ENCODE measurements at places on chromosomes 4 and X.

- no peak overlapping the region for H3K27ac ChIP-seq
- H3K27me3 ChIP-seq, result no peaks in the 10 kb centered on the region
- no peaks in the 10 kb centered on the region for H3K36me3 ChIP-seq
- no peak overlapping the region for H3K4me3 ChIP-seq
- no peak for DNase-seq
Observed at GRCh38 chr4:175745329-175745728, 66.7 kb downstream of the GPM6A start.

DNA sequence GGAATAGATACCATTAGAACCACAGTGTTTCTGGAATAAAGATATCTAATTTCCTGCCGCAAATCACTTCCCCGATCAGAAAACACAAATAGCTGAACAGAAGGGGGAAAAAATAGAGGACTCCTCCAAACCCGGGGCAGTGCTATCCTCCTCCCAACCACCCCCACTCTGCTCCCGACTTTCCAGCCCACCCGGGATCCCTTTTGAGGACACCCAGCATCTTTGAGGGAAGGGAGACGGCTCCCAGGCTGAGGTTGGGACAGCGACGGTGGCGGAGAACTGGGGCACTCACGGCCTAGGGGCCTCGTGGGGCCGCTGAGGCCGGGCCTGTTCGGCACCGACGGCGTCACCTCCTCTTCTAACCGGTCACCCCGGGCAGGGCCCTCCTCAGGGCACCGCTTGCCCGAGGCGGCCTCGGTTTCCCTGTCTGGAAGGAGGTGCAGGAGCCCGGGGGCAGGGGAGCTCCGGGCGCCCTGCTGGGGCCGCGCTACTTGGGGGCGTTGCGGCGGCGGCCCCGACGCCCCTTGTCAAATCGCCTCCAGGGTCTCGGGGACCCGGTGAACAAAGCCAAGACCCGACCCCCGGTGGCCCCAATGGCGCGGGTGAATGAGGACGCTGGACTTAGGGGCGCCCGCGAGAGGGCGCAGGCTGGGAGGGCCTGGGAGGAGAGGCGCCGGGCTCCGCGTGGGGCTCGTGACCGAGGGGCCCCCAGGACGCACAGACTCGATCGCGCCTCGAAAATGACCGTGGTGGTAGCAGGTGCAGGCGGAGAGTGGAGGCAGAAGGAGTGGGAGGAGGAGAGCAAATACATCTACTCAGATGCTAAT, 6.9 kb upstream of the ARX start:
- no peaks in the 10 kb centered on the region for H3K36me3 ChIP-seq
- peaks cover 68% of the 10 kb centered on the region for H3K27me3 ChIP-seq
- H3K4me1 ChIP-seq, result no peaks in the 10 kb centered on the region
- DNase-seq, result no peak

DNA sequence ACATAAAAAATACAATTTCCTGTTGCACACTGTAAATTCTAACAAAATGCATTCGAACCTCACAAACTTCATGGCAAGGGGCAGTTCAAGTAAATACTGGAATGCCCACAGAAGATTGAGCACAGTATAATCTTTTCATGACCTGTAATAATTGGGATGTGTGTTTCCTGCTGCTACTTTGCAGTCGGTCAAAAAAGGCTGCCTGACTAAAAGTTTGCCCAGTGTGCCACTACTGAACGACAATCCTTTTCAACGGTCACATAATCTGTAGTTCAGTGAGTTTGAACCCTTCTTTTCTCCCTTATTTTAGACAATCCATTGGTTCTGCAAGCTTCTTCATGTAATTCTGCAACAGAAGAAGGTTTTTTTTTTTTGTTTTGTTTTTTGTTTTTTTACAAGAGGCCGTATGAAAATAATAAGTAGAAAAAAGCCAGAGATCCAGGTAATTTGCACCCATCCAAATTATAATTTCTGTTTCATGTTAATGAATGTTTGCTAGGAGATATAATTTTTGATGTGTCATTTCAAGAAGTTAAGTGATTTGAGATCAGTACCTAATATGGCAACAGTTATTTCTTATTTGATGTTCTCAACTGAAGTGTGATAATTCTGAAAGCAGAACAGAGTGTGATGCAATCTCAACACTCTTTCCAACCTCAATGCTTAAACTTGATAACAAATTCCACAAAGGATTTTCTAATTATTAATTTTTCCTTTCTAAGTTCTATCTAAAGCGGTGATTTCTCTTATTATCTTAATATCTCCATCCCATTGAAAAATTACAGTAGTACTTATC, 237.6 kb downstream of the FSTL5 start:
- H3K4me3 ChIP-seq, result no peak overlapping the region
- H3K4me1 ChIP-seq, result no peaks in the 10 kb centered on the region
- H3K36me3 ChIP-seq, result no peaks in the 10 kb centered on the region
- H3K27me3 ChIP-seq, result no peaks in the 10 kb centered on the region

DNA sequence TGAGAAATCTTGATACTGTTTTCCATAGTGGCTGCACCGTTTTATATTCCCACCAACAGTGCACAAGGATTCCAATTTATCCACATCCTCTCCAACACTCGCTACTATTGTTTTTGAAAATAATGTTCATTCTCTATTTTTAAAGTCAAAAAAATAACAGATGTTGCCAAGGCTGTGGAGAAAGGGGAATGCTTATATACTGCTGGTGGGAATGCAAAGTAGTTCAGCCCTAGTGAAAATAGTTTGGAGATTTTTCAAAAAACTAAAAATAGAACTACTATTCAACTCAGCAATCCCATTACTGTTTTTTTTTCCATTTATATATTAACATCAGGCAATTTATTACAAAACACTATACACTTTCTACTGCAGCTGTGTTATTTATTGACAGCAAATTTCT, 208.7 kb downstream of the CBLL2 start:
- no peaks in the 10 kb centered on the region for H3K36me3 ChIP-seq
- H3K4me3 ChIP-seq, result no peak overlapping the region
- no peaks in the 10 kb centered on the region for H3K27me3 ChIP-seq
- H3K4me1 ChIP-seq, result no peaks in the 10 kb centered on the region
- no peak overlapping the region for H3K27ac ChIP-seq
- DNase-seq, result no peak

DNA sequence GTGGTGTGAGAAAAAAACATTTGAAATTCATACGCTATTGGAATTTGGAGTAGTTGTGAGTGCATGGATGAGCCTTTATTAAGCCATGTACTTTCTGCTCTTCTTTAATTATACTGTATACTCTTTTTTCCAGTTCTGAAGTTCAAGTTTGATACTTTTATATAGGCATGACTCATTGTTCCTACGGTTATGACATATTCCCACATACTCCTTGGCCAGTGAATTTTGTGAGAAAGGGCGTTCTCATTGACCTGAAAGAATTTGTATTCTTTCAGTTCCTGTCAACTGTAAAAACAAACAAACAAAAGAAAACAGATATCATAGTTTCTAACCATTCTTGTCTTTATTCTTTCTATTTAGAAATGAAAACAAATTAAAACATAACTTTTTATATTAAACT, 407.3 kb downstream of the MAPK10 start:
- no peak overlapping the region for H3K27ac ChIP-seq
- no peaks in the 10 kb centered on the region for H3K36me3 ChIP-seq
- no peak overlapping the region for H3K4me3 ChIP-seq
- DNase-seq, result no peak
- no peaks in the 10 kb centered on the region for H3K27me3 ChIP-seq
- H3K4me1 ChIP-seq, result no peaks in the 10 kb centered on the region

All from common myeloid progenitor, CD34-positive (primary cell).